Activated CD4-positive, alpha-beta T cell treated with anti-CD3 and anti-CD28 coated beads, Interleukin-2, amount 50 U/mL, for 1 hour (primary cell): ENCODE measurements at places on chromosomes 5 and 9.

DNA sequence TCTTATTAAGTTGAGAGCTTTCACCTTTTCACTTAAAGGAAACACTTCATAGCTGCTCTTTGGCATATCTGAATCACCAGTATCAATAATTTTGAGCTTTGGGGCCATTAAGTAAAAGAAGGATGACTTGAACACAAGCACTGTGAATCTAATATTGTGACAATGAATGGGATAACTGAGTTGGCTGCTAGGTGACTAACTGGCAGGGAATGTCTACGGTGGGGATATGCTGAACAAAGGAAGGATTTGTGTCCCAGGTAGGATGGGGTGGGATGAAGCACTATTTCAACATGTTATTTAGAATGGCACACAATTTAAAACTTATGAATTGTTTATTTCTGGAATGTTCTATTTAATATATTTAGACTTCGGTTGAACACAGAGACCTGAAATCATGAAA is 123.6 kb downstream of the TEX10 start:
- no peak for DNase-seq

- DNase-seq: peak; percentile 13
Observed at GRCh38 chr5:114449860-114450421, 88.1 kb downstream of the KCNN2 start.

DNA sequence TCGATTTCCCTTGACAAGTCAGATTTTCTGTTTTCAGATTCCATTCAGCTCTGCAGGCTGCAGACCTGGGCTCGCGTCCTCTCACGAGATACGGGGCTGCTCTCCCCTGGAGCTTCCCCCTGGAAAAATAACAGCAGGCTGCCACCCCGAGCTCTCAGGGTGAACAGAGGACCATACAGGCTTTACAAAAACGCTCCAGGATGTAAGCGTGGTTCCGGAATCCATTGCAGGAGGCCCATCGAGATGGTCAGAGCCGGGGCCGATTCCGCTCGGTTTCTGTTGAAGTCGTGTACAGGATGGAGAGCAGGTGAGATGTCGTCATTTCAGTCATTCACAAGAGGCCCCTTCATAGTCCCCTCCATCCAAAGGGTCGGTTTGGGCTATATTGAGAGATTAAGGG is 297.7 kb upstream of the IRX4 start:
- no peak for DNase-seq

DNA sequence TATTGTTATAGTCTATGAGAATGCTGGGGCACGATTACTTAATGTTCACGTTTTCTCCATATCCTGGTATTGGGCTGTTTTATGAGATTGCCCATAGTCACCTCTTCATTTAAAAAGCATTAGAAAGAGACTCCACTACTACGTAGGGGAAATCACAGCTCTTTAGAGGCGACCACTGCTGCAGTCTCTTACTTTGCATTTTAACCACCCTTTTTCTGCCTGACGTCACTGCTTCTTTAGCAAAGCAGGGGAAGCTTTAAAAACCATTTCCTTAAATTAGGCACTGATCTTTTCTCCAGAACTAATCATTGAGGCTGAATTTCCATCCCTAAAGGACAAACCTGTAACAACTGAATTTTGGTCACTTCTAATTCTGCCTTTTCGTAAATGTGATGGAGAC is 38.9 kb downstream of the ZNF608 start:
- no peak for DNase-seq

DNA sequence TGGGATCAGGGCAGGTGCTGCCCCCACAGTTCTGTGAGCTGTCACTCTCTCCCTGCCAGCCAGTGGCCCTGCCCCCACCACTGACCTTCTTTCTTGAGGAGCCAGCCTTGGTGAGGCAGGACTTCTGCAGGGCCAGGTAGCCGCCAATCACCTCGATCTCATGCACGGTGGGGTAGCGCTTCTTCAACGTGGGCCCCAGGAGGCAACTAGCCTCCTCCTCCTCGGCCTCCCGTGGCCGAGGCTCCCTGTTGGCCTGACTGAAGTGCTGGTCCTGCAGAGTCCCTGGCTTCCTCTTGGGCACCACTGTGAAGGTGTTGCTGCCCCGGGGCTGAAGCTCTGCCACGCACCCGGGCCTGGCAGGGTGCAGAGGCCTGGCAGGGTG is 1.6 kb downstream of the TPRN start:
- DNase-seq: no peak

DNA sequence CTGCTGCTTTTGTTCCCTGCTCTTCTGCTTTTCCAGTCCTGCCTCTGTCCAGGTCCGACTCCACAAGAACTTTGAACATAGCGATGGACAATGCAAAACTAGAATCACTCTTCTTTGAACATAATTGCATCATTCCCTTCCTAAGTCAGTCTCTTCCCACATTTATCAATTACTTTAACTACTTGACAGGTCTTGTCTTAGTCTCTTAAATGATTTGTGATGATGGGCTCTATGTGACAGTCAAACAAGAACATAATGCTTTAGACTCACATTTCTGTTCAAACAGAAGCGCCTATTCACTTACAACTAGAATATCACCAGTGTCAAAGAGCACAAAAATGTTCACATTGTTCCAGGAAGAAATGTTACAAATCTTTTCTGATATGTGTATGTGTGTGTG is 278.1 kb downstream of the SH3GL2 start:
- DNase-seq: no peak

DNA sequence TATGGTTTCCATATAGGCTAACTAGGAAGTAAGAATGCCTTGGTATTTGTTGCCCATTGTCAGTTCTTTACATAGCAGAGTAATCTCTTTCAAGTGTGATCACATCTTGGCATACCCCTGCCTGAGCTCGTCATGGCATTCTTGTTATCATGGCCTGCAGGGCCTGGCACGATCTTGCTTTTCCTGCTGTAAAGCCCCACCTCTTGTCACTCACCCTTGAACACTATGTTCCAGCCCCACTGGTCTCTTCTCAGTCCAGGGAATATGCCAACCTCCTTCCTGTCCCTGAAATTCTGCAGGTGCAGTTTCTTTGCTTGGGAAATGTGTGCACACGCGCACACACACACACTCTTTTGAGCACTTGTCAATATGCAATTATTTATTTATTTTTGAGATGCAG is 250.2 kb upstream of the DMRT1 start:
- DNase-seq: no peak

DNA sequence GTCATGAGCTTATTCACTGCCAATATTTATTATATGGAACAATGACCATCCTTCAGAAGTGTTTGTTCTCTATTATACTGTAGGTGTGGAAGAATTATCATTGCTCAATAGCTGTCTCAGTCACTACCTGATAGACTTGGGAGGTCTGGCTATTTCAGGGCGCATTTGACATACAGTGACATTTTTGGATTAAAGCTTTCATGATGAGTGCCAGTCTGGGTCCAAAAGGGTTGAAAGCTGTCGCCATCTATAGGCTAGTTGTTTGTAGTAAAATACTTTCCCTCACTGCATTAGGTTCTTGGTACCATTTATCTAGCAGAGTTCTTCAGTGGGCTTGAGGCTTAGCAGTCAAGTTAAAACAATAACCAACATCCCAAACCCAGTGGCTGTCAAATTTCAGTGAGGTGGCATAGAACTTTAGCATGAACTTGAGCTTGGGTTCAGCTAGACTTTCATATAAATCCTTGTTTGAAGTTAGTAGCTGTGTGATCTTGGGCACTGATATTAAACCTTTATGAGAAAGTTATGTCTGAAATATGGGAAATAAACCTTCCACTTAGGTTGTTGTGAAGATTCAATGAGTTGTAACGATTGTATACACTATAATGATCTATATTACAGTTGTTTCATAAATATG is 110.5 kb upstream of the CDKN2B start:
- DNase-seq: no peak

DNA sequence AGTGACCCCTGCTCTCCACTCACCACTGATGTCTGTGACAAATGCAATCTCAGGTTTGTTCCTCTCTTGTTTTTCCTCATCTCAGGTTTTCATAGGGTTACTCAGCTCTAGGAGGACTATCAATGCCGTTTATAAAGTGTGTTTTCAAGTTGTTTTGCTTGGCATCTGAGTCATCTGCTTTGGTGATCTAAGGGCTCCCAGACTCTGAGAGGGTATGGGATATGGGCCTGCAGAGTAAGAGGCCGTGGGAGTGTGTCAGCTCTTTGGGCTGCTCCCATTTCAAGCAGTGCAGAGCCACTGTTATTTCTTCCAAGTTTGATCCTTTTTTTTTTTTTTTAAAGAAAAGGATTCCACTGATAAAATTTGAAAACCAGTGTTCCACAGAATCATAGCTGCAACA is 46.3 kb downstream of the NNT start:
- DNase-seq: no peak

DNA sequence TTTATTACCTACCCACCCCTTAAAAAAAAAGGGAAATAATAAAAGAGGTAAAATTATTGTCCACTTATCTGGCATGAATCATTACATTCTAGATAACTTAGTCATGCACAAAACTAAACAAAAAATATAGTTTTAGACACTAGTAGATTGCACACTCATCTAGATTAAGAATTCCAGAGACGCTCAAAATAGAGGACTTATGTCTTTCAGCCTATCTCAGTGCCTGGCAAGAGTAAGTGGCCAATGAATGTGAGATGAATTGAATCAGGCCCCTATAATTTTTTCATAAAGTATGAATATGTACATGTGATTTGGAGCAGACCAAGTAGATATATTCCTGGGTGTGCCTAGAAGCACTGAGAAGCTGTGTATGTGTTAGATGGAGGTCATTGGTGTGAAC is 2.0 kb upstream of the RXFP3 start:
- DNase-seq: no peak

DNA sequence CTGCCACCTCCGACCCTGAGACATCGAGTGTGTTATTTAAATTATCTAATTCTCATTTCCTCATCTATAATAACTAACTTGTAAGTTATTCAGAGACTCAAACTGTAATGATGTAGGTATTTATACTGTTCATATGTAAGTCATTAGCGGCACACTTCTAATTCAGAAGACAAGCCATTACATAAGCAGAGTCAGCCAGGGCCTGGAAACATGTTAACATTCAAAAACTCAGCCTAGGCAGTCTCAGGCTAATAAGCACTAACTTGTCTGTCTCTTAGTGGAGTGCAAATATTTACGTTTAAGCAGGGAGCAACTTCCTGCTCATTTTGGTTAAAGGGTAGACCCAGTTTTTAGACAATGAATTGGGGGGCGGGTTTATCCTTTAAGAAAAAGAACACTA is 598.4 kb downstream of the ACTL7B start:
- no peak for DNase-seq

DNA sequence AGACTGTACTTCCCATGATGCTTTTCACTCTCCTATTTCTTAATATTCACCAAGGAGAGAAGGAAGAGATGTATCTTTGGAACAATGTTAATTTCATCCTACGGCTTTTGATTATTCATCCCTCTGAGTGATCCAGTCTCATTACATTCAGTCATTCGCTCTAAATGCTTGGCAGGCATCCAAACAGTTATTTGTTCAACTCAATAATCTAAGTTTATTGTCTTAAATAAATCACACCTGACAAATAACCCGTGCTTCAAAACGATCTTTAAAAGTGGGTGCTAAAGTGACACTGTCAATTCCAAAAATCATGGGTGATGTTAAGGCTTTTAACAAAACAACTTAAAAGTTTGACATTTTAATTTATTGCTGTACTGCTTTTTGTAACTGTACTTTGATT is 233.1 kb downstream of the RASEF start:
- no peak for DNase-seq

GRCh38 chr9:127778280-127779135 is at the start of gene SH2D3C:
Gene SH2D3C (minus strand): TSS chr9:127778666. CDS start chr9:127778627, 39 bp downstream.
- peak; percentile 41 for DNase-seq

- no peak for DNase-seq
Observed at GRCh38 chr5:59199868-59200267, 617.0 kb downstream of the RAB3C start.

DNA sequence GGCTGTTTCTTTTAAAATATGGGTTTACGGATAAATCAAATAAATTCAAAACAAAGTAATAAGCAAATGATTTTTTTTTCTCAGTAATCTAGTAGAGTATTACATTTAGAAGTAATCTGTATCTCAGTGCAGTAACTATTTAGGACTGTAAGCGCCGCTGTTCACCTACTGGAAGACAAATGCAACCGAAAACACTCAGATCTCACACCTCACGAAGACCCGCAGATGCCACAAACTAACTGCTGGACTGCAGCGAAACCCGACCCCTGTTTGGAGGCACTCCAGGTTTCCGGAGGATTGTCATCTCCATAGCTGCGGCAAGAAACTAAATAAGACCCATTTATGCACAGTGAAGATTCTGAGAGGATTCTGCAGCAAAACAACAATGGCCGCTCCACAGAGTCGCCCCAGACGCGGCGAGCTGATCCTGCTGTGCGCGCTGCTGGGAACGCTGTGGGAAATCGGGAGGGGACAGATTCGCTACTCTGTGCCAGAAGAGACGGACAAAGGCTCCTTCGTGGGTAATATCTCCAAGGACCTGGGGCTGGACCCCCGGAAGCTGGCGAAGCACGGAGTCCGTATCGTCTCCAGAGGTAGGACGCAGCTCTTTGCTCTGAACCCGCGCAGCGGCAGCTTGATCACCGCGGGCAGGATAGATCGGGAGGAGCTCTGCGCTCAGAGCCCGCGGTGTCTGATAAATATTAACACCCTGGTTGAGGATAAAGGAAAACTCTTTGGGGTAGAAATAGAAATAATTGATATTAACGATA is at the start of gene PCDHGA8:
Gene PCDHGA8, plus strand, starts transcription at position 205 of the 770 bp plus-strand sequence. Its CDS starts 181 bp downstream, at position 386.
- no peak for DNase-seq

- no peak for DNase-seq
Observed at GRCh38 chr9:101460965-101461364, 25.4 kb upstream of the ALDOB start.
